ENCODE measurements at places on chromosomes 7 and 10.

GRCh38 chr10:3800586-3800985, 15.6 kb upstream of the KLF6 start:
- no peak for DNase-seq

- no peak for DNase-seq
Measured at GRCh38 chr7:117349570-117349969, 26.7 kb upstream of the WNT2 start.

DNA sequence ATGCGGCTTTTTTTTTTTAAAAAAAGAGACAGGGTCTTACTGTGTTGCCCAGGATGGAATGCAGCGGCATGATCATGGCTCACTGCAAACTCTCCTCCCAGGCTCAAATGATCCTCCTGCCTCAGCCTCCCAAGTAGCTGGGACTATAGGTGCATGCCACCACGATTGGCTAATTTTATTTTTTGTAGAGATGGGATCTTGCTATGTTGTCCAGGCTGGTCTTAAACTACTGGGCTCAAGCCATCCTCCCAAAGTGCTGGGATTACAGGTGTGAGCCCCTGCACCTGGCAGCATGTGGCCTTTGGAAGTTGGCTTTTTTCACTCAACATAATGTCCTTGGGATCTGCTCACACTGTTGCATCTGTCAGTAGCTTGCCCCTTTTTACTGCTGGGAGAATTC, 65.1 kb downstream of the AMZ1 start:
- DNase-seq, result no peak

GRCh38 chr10:69861251-69862240, 59.8 kb downstream of the COL13A1 start:
- no peak for DNase-seq

- DNase-seq, result no peak
Measured at GRCh38 chr10:107391901-107392300, 227.4 kb upstream of the SORCS1 start.

DNA sequence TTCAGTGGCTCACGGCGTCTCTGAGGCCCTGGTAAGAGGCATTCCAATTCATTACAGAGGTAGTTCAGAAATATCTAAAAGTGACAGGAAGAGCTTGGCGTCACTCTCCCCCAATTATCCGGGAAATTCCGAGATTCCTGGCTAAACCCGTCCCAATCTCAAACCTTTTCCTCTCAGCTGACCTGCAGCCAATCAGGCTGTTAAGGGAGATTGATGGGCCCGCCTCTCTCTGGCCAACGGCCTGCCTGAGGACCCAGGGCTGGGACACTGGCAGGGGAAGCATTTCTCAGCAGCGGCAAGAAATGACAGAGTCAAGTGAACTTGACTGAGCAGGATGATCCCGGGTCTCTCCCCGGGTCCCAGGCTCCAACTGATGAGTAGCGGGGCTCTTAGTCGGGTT, 72.3 kb downstream of the EBF3 start:
- no peak for DNase-seq

- no peak for DNase-seq
Measured at GRCh38 chr7:157122800-157123495, 15.8 kb upstream of the UBE3C start.

- no peak for DNase-seq
Measured at GRCh38 chr10:102247734-102248133, 2.4 kb downstream of the GBF1 start.

DNA sequence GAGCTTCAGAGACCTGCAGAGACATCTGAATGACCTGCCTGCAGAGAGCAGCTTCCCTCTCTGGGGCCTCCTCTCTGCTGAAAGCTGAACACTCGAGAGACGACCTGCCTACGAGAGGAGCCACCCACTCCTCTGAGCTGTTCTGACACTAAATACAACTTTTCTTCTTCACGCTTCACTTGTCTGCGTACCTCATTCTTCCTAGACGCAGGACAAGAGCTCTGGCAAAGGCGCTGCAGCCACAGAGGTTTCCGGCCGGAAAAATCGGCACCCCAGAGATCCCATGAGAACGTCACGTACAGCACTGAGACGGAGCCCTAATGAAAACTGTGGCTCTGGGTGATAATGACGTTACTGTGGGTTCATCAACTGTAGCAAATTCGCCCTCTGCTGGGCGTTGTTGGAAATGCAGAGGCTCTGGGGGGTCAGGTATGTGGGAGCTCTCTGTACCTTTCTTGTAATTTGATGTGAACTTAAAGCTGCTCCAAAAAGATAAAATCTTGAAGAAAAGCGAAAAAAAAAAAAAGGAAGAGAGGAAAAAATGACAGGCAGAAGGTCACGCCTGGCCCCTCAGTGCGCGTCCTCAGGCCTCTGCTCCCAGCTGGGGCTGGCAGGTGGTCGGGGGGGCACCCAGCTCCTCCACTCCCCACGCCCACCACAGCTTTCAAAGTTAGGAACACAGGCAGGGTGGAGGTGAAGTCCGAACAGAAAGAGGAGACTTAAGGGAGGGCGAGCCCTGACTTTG, 120.7 kb downstream of the DYNC2I1 start:
- peak; percentile 71 for DNase-seq

- no peak for DNase-seq
Measured at GRCh38 chr7:36343548-36343947, 46.1 kb upstream of the ANLN start.

DNA sequence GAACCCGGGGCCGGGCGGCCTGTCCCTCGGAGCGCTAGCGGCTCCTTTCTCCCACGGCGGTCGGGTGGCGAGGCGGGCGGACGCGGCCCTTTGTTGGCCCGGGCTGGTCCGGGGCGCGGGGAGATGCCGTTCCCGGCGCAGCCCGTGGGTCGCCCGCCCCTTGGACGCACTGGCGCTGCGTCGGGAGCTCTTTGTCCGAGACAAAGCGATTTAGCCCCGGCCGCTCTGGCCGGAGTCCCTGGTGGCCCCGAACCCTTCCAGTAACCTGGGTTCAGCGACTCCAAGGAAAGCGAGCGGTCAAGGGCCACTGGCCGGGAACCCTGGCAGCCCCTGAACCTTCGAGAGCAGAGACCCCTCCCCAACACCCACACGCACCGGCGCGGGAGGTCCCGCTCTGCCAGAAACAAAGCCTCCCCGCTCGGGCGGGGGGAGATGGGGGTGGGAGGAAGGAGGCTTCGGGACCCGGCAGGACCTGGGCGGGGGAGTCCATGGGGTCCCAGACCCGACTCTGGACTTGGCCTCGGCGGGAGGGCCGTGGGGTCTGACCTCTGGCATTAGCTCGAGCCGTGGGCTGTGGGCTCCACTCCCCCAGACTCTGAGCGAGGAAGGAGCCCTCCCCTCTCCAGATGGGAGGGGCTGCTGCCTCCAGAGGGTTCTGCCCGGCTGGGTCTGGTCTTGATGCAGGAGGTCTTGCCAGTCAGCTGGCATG, 836 bp downstream of the DPYSL4 start:
- no peak for DNase-seq

DNA sequence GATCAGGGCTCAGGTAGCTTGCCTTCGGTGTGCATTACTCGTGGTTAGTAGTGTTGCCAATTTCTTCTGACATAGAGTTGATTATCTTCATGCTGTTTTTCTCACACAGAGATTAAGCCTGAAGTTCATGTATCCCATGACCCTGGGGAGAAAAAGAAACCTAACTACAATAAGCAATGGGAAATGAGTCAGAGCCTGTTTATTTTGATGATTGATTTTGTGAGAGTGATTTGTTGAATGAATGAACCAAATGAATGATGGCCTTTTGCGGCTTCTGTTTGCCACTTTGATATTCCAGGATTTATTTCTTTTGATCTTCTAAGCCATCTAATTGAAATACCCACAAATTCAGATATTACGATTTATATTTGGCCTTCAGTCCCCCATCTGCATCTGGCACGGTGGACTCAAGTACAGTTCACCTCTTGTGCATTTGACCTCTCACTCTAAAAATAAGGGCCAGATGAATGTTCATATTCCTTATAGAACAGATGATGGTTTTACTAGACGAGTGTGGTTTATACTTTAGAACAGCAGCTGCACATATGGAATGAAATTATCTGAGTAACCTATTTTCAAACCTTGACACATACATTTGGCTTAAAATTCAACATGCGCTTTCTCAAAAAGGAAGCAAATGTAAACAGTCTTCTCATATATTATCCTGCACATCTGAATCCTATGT, 110.7 kb downstream of the PLCE1 start:
- DNase-seq, result no peak

- no peak for DNase-seq
Measured at GRCh38 chr10:74063256-74063655, 65.3 kb downstream of the VCL start.

DNA sequence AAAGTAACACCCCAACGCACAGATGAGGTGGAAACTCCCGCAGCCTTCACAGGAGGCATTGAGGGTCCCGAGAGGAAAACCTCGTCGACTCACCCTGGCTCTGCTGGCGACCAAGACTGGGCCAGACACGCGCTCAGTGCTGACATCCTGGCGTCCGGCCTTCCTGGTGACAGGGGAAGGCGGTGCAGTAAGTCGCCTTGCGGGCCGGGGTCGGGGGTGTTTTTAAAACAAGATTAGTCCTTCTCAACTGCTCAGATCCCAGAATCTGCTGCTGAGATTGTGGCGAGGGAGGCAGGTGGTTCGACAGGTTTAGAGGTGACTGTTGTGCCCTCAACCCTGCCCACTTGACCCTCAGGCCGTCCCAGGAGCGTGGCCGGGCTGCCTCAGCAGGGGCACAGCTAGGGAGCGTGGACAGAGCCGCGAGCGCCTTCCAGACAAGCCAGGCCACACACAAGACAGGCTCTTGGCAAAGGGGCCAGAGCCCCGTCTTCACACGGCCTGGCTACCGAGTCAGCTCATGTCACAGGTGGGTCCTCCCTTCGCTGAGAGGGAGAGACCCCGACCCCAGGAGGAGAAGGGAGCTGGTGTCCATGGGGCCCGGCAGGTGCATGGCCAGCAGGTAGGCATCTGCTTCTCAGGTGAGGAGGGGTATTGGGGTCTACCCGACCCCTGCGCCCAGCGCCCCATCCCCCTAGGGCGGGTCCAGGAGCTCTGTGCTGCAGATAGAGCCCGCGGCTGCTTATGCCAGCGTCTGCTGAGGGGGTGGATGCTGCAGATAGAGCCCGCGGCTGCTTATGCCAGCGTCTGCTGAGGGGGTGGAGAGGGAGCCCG, 81.6 kb downstream of the DNAJB6 start:
- DNase-seq, result no peak

- DNase-seq, result no peak
Measured at GRCh38 chr10:78766603-78767002, 302.2 kb upstream of the ZMIZ1 start.
